ENCODE measurements at places on chromosomes 7 and 10.

DNA sequence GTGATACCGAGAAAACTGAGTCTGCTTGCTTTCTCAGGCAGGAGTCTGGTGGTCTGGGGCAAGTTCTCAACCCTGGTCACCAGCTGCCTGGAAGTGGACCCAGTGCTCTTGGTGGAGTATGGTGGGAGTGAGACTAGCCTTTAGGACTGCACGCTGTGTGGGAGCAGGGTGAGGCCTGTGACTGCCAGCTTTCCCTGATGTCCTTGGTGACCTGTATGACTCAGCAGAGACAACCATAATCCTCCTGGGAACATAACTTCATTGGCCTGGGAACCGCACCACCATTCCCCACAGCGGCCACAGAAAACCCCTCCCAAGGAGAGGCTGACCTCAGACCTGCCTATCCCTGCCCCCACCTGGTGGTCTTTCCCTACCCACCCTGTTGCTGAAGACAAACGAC is 139.5 kb upstream of the CHRM2 start:
- no peak for DNase-seq

DNA sequence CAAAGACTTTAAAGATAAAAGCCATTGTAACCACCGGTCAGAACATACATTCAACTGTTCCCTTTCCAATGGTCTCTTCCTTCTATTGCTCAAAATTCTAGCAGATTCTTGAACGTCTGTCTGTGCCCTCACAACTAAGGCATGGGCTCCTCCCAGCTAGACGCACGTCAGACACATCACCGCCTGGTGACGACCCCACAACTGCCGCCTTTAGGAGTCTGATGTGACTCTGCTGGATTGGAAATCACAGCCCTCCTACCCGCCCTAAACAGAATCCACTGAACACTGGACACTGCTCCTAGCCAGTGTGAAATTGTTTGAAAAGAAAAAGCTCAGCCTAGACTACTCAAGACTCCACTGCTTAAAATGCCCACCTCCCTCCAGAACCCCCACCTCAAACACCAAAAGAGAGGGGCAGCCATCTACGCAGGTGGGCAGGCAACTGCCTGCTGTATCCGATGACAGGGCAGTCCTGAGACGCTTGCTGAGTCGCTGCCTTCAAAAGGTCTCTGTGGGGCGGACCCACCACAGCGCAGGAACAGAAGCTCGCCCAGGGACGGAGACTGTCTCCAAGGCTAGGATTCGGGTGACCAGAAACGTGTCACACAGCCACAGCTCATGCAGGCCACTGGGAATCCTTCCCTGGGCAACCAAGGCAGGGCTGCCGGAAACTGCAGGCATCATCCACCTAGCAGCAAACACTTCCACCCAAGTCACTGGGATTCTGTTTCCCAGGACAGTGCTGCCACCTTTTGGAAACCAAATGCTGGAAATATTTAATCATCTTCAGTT is 34.7 kb downstream of the GSDME start:
- DNase-seq: peak; percentile 29

DNA sequence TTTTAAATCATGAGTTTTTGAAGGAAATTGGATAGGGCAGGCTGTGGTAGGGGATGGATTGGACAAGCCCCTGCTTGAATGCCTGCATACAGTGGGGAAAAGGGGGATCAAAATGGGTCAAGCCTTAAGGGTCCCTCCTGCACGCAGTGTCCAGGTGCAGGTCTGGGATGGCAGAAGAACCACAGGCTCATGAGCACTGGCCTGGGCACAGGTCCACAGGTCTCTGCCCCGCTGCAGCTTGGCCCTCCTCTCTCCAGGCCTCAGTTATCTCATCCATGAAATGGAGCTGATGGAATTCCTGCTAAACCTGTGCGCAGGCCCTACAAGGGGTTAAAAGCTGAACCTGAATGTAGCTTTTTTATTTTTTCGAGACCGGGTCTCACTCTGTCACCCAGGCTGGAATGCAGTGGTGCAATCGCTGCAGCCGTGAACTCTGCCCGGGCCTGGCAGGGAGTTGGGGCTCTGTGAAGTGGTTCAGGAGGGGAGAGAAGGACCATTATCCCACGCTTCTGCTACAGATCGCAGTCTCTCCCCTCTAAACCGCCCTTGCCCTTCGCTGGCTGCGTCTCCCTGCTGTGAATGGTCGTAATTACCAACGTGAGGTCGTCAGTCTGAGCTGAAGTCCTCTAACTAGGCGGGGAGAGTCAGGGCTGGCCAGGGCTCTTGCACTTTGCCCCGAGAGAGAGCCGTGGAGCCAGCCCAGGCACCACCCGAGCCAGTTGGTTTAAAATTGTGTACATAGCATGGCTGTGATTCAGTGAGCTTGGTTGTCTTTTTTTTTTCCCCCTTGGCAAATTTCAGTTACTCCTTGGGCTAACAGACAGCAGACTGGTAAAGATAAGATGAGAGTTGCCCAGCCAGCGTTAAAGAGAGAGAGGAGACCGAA is 77.5 kb upstream of the GTF2I start:
- no peak for DNase-seq

GRCh38 chr7:76294344-76295024 is 8.0 kb upstream of the HSPB1 start:
- no peak for DNase-seq

DNA sequence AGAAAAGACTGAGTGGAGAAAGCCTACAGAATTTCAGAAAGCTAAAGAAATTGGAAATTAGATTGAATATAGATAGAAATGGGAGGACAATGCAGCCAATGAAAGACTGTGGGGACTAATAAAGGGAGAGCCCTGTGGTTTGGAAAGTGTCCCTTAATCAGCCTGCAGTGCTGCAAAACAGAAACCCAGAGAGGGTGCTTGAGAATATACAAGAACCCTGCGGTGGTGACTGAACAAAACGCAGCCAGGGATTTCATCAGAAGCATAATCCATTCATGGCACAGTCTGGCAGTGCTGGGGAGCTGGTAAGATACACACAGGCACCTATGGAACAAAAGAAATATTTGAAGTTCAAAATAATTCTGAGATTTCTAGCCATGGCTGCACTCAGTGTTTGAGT is 19.1 kb downstream of the CEP41 start:
- DNase-seq: no peak

GRCh38 chr7:132901241-132901640 is 180.6 kb downstream of the CHCHD3 start:
- DNase-seq: no peak

DNA sequence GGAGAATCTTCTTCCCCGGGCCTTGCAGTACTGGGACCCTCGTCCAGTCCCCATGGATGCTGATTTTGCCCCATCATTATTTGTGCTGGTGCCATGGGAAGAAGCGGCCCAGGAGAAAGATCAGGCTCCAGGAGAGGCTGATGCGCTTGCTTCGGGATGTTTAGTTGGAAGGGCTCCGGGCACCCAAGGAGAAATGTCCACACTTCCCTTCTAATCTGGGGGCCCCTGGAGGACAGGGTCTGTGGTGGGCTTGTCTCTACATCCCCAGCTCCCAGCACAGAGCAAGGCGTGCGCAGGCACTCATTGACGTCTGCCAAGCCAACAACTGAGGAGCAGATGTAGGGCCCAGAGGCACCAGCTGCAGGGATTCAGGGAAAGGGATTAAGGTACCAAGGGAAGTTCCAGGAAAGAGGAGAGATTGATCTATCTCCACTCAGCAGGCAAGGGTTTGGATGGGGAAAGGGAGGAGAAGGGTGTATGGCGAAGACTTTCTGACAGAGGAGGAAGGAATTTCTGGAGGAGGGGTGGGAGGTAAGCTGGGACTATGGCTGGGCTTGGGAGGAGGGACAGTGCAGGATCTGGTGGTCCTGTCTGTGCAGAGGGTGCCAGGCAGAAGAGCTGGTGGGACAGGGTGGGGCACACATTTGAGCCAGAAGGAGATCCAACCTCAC is 38.7 kb upstream of the LEP start:
- no peak for DNase-seq

- no peak for DNase-seq
Measured at GRCh38 chr7:102320181-102320580, 33.5 kb downstream of the SH2B2 start.

- no peak for DNase-seq
Measured at GRCh38 chr10:36671607-36672006, 453.8 kb upstream of the ANKRD30A start.

- no peak for DNase-seq
Measured at GRCh38 chr10:5105626-5106025, 11.4 kb downstream of the AKR1C3 start.

DNA sequence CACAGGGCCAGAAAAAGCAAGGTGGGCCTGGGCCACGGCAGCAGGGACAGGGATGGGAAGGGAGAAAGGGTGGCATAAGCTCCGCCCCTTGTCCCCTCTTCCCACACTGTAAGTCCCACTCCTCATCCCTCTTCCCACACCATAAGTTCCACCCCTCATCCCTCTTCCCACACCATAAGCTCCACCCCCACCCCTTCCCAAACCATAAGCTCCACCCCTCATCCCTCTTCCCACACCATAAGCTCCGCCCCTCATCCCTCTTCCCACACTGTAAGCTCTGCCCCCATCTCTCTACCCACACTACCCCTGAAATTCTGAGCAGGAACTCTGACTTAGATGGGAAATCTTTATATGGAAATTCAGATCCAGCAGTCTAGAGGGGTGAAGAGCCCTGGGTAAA is 55.7 kb downstream of the HSPA12A start:
- no peak for DNase-seq

DNA sequence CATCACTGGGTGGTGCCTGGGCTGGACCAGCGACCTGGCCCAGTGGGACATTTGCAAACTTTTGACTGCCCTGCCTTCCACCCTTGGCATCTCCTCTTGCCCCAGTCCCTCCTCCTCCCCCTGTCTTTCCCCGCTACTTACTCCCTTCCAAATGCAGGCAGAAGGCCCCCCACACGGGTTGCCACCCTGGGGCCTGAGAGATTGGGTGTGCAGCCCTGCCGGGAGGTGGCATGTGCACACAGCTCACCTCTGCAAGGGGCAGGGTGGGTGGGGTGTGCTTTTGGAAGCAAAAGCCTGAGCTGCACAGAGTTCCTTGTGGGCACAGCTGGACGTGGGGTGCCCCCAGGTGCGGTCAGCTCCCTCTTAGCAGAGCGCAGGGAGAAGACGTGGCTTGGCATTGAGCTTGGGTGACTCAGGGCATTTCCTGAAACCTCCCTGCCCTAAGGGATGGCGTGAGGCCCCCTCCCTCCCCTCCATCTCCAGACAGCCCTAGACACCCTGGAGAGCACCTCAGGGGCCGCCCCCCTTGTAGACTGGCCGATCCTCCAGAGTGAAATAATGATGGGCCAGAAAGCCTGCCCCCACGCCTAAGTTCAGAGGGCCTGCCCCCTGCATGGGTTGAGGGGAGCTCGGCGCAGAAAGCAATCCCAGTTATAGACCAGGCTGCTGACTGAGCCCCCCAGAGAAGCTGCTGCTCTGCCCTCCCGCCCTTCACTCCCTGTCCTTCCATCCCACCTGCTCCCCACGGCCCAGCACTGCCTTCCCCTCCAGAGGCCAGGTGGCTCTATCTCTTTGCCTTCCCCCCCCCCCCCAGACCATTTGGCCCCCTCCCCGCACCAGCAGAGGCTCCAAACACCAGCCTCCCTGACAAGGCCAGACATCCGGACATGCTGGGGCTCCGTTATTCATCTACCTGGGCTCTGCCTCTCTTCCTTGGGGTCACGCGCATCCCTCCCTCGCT is 2.3 kb upstream of the SHH start:
- no peak for DNase-seq

DNA sequence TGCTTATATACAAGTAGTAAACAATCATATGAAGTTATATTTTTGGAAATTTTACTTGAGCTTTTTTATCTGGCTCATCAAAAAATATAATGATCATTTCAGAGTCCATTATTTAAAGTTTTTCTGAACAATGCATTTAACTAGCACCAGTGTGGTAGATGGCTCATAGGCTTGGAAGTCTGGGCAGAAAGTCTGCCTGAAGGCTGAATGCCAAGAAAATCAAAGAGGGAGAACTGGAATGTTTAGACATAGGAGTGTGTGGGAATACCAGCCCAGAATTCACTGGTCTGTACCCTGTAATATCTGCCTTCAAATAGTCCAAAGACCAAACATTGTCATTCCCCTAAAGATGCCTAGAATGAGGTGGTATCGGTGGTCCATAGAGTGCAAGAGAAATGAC is 40.3 kb upstream of the ANK3 start:
- no peak for DNase-seq

DNA sequence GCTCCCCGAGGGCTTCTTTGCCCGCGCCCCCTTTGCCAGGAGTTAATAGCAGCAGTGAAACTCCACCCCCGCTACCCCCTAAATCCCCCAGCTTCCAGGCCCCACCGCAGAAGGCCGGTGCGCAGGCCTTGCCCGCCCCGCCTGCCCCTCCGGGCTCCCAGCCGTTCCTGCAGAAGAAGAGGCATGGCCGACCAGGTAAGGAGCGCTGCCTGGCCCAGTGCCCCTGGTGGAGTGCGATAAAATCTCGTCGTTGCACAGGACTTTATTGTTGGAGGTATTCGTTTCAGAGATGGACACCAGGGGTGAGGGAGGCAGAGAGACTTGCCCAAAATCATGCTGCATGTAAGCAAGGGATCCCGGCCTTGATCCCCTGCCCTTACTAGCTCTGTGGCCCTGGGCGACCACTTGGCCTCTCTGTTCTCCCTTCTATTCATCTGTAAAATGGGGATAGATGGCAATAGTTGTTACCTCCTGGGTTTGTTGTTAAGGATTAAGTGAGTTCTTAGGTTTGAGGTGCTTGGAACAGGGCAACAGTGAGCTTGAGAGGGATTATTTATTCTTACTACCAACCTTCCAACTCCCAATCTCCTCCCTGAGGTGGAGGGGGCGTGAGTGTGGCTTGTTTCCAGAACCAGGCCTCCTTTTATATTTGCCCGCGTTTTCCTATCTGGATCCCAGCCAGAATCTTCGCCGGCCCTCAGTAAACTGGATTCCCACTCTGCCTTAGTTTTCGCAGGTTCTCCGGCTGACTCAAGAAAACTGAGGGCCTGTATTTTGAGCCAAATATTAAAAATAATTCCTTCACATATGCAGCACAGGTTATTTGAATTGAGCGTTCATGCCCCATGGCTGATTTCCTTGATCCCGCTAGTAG is 78.3 kb downstream of the WIPF3 start:
- DNase-seq: peak; percentile 26

- DNase-seq: no peak
Measured at GRCh38 chr10:15802375-15802949, 57.8 kb downstream of the MINDY3 start.

GRCh38 chr7:33781796-33782195 is 123.5 kb upstream of the BMPER start:
- DNase-seq: no peak

- no peak for DNase-seq
Measured at GRCh38 chr7:133320891-133321290, 68.0 kb downstream of the EXOC4 start.

GRCh38 chr10:31678575-31679516 is 249.8 kb downstream of the ARHGAP12 start:
- no peak for DNase-seq

GRCh38 chr10:17354781-17355180 is 99.6 kb downstream of the ST8SIA6 start:
- no peak for DNase-seq

GRCh38 chr10:52032681-52033629 is 281.1 kb upstream of the DKK1 start:
- DNase-seq: no peak

DNA sequence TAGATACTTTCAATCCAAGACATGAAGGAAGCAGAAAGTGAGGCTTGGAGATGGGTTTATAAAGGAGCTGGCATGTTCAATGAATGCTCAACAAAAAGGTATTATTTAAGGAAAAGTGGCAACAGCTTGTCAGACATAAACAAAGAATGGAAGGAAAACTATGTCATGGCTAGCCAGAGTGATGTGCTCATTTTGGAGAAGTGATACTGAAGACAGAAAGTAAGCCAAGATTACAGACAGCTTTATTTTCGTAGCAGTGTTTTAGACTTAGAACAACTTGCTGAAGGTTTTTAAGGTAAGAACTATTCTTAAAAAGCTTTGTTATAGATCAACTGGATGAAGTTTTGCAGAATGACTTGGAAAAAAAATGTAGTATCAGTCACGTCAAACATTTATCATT is 160.5 kb upstream of the FERD3L start:
- no peak for DNase-seq

- DNase-seq: no peak
Measured at GRCh38 chr10:63173468-63174232, 40.5 kb downstream of the NRBF2 start.
